Esophagus muscularis mucosa (tissue), 4 donors: ENCODE measurements at places on chromosomes 4 and X. TPM values are rescaled to one million over a fixed set of nuclear protein-coding genes. Genes with fewer than 3 reads are reported as not detected.

EVC2 gene
- total RNA-seq: 10.2 TPM

UGT2B11 gene
- not detected for total RNA-seq

C1GALT1C1 gene
- 20.3 TPM for total RNA-seq

CXCR3 gene
- total RNA-seq: 0.83 TPM

ZNF827 gene
- 15.8 TPM for total RNA-seq

F11 gene
- total RNA-seq: not detected

GPR34 gene
- 9.1 TPM for total RNA-seq

POU3F4 gene
- not detected for total RNA-seq

RRH gene
- total RNA-seq: not detected

OTC gene
- 0.42 TPM for total RNA-seq

PROM1 gene
- total RNA-seq: 3.8 TPM

WWC2 gene
- 28.2 TPM for total RNA-seq

FOXP3 gene
- total RNA-seq: not detected

RXFP1 gene
- not detected for total RNA-seq

AREG gene
- 1.4 TPM for total RNA-seq

RPS3A gene
- 4,454 TPM for total RNA-seq

TSPAN6 gene
- total RNA-seq: 8.3 TPM

FGF13 gene
- total RNA-seq: 12.1 TPM

GPC3 gene
- total RNA-seq: 8.4 TPM

NXT2 gene
- 4.6 TPM for total RNA-seq

NXF3 gene
- 0.91 TPM for total RNA-seq

ADGRG2 gene
- total RNA-seq: 2.7 TPM

PAGE4 gene
- total RNA-seq: 2.1 TPM

GAGE1 gene
- not detected for total RNA-seq

H2BW2 gene
- total RNA-seq: not detected

DNASE1L1 gene
- 24.3 TPM for total RNA-seq

TMEM150C gene
- total RNA-seq: 4.7 TPM

C4orf54 gene
- total RNA-seq: 0.50 TPM

SPP1 gene
- 11.0 TPM for total RNA-seq

NAT8L gene
- 0.23 TPM for total RNA-seq

ERAS gene
- not detected for total RNA-seq

CCDC149 gene
- 21.0 TPM for total RNA-seq

LEF1 gene
- 3.3 TPM for total RNA-seq

HMX1 gene
- not detected for total RNA-seq

NPY5R gene
- 0.83 TPM for total RNA-seq

MAGEA4 gene
- total RNA-seq: not detected

RELL1 gene
- 83.3 TPM for total RNA-seq

GLRB gene
- total RNA-seq: 1.7 TPM

KLHL15 gene
- 8.0 TPM for total RNA-seq

RBM3 gene
- total RNA-seq: 94.0 TPM

UGT2A1 gene
- not detected for total RNA-seq

NAP1L2 gene
- total RNA-seq: 3.4 TPM
